CD4-positive, alpha-beta T cell treated with Interleukin-17A for 1 hour (primary cell): ENCODE measurements at places on chromosomes 6 and 20.
A peak's percentile ranks its signal among the peaks of the same experiment; 100 is the strongest.

DNA sequence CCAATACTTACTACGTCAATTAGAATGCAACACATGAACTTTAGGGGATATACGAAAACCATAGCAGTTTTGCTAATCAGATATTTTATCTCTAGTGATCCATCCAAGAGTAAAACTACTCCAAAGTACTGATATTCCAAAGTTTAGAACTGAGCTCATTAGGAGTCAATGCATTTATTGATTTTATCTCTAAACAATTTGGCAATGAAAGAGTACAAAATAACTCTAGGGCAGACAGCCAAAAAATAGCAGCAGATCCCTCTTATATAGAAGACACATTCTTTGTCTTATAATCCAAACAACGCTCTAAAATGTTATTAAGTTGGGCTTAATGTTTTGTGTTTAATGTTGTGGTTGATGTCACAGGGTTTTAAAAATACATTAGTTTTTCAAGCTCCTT is 923.9 kb upstream of the MAN1A1 start:
- no peak for DNase-seq

DNA sequence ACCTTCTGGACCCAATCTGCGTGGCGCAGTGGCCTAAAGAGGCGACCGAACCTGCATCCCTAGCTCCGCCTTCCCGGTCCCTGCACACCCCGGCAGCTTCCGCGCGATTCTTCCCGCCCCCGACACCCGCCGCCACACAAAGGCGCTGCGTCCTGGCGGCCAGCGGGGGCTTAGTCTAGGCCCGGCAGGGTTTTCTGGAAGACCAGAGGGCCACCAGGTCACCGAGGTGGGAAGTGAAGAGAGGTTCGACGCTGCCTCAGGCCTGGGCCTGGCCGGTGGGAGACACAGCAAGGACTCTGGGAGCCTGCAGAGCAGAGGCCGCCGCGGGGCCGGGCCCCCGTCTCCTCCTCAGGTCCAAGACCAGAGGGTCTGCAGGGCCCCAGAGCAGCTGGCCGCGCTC is 154.9 kb downstream of the OR2B2 start:
- DNase-seq: peak; percentile 46

GRCh38 chr6:145963216-145964068 is 716 bp downstream of the SHPRH start:
- DNase-seq: peak; percentile 38

DNA sequence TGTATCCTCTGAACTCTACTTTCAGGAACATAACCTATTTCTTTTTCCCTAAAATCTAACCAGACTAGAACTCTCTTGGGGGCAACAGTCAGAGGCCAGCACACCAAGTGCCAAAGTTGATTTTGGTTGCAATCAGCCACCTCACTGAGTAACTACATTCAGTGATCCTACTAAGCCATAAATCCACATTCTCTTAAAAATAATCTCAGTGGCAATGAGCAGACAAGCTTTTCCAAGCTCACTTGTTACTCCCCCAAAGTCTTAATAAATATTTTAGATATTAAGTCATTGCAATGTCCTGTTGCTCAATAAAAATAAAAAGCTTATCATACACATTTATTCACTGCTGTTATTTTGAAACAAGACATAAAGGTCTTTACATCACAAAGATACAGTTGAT is 9.8 kb downstream of the RGS17 start:
- no peak for DNase-seq

GRCh38 chr20:57315083-57315975 is 14.3 kb upstream of the SPO11 start:
- no peak for DNase-seq

DNA sequence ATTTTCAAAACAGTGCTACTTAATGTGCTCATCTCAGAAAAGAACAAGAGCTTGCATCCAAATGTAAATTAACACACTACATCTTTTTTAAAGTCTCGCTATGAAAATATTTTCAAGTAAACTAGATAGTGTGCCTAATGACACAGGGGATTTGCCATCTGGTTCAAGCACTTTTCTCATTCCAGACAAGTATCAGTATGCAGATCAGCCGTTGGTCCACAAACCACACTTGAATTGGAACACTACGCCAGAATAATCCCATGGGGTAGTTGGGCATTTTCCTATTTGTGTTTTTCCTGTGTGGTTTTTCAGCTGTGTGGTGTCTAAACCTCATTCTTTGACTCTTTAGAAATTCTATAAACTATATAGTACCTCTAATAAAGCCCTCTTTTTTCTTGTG is 256.2 kb downstream of the EPHA7 start:
- no peak for DNase-seq

DNA sequence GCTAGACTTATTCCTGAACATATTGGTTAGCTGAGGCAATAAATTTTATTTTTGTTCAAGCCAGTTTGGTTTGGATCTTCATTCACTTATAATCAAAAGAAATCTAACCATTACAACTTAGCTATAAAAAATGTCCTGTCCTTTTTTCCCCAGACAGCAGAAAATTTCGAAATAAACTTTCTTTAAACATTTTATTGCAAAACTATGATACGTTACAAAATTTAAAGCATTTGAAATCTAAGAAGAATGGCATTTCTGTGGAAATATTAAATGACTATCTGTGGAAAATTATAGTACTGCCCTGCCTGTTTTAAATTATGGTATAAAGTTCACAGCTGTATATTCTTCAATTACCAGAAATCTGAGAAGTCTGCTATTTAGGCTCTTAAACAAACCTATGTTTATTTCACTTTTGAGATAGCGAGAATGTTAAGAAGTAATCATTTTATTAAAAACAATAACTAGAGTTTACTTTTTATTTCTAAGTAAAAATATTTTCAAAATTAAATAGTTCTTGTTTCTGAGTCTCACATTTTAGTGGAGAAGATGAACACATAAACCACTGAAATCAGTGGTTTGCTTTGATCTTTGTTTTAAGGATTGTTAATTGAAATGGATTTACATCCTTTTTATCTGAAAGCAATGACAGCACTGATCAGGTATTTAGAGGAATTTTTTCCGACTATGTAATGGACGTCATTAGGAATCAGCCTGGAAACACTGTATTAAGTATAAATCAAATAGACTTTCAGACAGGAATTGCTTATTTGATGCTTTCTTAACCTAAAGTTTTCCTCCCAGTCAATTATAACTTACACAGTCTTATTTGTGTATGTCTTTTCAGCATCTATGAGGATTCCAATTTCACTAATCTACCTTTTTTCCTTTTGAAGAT is 553.7 kb downstream of the COL12A1 start:
- no peak for DNase-seq
